ENCODE measurements at places on chromosomes 4 and X.

- DNase-seq, result no peak
Measured at GRCh38 chrX:118973389-118974087, 880 bp upstream of the LONRF3 start.

DNA sequence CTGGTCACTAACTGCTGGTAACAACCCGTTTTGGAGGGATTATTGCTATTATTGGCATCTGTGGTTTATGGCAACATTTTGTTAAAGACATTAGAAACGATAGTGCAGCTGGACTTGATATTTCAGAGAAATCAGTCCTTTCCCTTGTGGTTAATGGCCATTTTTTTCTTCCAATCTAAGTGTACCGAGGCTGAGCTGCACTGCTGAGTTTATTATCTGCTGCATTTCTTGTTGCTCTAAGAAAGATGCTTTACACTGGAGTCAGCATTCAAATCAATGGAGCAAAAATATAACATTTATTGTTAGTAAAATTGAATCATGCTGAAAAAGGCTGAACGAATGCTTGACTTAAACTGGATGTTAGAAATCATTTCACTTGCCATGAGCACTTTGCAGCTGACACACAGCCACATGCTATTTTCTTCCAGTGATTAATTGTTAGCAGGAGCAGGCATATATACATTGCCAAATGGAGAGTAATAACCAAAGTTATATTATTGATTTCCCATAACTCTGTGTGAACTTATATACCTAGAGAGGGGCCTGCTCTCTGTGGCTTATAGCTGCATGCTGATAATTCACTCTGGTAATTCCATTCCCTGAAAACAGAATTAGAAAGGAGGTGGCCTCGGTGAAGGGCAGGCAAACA lies 66.5 kb upstream of the TTC29 start:
- no peak for DNase-seq

GRCh38 chrX:103051260-103051789 lies 12.6 kb downstream of the BEX1 start:
- no peak for DNase-seq

DNA sequence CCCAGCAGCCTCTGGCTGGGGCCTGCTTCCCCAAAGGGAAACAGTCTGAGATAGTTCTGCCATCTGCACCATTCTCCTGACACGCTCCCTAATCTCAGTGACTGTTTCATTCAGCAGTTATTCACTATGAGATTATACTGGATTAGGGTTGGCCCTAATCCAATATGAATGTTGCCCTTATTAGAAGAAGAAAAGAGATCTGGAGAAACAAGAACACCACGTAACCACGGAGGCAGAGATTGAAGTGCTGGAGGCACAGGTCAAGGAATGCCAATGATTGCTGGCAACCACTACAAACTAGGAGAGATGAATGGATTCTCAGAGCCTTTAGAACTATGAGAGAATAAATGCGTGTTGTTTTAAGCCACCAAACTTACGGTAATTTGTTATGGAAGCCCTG lies 7.4 kb downstream of the ACOX3 start:
- peak; percentile 41 for DNase-seq

GRCh38 chr4:102994803-102995202 lies 24.7 kb downstream of the SLC9B1 start:
- no peak for DNase-seq

DNA sequence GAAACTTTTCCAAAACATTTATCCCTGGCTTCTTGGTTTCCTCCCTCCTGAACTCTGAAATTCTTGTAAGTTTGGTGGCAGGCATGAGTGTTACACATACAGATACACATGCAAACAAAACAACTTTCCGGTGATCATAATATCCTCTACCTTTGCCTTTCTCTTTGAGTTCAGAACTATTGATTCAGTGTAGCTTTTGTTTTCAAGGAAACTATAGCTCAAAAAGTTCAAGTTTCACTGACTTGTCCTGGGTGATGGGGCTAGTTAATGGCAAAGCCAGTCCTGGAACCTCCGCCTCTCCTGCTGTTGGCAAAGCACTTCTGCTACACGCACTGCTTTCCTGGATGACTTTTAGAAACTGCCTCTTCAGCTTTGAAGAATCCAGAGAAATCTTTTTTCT lies 177.3 kb upstream of the FAT1 start:
- DNase-seq, result no peak

DNA sequence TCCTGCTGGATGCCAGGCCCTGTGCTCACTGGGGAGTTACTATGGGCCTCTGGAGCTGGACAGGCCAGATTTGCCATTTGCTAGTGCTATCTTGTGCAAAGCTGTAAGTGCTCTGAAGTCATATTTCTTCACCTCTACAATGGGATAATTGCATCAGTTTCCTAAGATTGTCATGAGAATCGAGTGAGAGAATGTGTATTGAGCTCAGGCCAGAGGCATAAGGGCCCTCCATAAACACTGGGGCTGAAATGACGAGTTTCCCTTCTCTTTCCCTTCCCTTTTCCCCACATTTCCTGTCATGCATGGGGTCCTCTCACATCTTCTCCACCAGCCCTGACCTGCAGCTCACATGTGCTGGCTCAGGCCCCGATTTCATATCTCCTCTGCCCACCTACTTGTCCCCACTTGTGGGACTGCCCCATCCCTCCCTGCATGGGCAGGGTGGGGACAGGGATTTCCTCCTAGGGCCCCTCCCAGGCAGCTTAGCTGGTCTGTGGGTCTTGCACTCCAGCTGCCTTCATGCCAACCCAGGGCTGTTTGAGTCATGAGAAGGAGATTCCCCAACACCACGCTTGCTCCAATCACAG lies 358.8 kb downstream of the MID1IP1 start:
- DNase-seq, result no peak

- no peak for DNase-seq
Measured at GRCh38 chr4:74402692-74403456, 37.9 kb downstream of the EREG start.

DNA sequence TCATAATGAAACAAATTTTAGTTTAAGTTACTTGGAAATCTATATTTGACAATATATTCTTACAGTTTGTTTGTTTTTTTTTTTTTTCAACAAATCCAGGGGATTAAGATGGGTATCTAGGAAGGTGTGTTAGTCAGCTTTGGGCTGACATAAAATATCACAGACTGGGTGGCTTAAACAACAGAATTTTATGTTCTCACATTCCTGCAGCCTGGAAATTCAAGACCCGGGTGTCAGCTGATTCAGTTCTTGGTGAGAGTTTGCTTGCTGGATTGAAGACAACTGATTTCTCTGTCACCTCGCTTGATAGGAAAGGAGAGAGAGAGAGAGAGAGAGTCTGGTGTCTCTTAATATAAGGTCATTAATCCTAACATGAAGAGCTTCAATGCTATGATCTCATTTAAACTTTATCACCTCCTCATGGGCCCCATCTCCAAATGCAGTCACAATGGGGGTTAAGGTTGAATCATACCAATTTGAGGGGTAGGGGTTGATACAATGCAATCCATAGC lies 465.2 kb downstream of the CENPC start:
- DNase-seq, result no peak

GRCh38 chrX:68901519-68901918 lies 72.7 kb downstream of the EFNB1 start:
- DNase-seq, result no peak

GRCh38 chr4:177376024-177376423 lies 66.2 kb downstream of the AGA start:
- no peak for DNase-seq

GRCh38 chrX:47360423-47361179 lies 9.8 kb upstream of the ZNF157 start:
- no peak for DNase-seq

DNA sequence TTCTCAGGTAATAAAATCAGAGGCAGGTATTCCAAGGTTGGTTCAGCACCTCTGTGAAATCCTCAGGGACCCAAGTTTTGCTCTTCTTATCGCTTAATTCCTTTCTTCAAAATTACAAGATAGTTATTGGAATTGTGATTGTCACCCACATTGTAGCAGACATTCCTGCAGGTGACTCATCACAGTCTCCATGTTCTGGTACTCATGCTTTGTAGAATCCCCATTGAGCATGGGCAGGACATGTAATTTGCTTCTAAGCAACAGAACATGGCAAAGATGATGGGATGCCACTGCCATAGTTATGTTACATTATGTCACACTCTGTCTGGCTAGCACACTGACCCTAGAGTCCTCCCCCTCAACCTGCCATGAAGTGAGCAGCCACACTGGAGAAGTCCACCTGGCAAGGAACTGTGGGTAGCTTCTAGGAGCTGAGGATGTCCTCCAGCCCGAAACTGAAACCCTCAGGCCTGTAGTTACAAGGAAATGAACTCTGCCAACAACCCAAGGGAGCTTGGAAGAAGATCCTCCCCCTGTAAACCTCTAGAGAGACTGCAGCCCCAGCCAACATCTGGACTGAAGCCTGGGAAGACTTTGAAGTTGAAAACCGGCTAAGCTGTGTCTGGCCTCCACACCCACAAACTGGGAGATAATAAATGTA lies 58.3 kb upstream of the GUCY1A1 start:
- DNase-seq, result no peak

DNA sequence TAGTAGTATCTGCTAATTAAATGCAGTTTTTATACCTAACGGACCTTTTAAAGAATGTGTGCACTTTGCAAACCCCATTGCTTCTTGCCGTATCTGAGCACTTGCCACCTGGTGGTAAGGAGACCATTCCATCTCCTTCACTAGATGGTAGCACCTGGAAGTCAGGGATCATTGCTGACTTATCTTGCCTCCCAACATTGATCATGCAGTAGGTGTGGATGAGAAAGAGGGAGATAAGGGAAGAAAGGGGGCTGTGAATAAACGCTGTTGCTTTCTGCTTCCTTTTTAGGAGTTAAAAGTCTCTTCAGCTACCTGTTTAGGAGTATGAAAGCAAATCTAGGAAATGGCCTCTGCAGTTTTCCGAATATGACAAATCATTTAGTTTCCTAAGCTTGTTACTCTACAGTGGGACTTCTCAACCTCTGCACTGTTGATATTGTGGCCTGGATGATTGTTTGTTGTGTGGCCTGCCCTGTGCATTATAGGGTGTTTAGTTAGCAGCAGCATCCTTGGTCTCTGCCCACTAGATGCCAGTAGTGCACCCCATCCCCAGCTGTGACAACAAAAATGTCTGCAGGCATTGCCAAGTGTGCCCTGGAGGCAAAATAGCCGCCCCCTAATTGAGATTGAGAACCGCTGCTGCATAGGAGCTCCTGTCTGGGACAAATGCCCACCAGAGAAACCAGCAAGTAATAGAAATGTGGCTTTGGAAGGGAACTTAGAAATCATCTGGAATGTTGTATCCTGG lies 38.8 kb downstream of the GAB1 start:
- no peak for DNase-seq

GRCh38 chr4:113673450-113673849 lies 88.1 kb downstream of the CAMK2D start:
- no peak for DNase-seq

DNA sequence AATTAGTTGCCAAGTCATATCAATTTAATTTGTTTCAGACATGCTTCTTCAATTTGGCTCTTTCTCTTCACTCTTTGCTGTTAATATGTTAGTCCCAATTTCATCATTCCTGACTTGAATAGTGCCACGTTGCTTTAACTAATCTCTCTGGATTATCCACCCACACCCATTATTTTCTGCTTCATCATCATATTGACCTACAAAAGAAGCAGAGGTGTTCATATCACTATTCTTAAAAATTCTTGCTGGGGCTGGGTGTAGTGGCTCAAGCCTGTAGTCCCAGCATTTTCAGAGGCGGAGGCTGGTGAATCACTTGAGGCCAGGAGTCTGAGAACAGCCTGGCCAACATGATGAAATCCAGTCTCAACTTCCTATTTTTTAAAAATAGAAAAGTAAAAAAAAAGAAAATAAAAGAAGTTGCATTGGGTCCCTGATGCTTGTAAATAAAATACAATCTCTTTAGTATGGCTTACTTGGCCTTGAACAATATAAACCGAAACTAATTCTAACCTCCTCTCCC lies 65.7 kb upstream of the KCNIP4 start:
- no peak for DNase-seq

DNA sequence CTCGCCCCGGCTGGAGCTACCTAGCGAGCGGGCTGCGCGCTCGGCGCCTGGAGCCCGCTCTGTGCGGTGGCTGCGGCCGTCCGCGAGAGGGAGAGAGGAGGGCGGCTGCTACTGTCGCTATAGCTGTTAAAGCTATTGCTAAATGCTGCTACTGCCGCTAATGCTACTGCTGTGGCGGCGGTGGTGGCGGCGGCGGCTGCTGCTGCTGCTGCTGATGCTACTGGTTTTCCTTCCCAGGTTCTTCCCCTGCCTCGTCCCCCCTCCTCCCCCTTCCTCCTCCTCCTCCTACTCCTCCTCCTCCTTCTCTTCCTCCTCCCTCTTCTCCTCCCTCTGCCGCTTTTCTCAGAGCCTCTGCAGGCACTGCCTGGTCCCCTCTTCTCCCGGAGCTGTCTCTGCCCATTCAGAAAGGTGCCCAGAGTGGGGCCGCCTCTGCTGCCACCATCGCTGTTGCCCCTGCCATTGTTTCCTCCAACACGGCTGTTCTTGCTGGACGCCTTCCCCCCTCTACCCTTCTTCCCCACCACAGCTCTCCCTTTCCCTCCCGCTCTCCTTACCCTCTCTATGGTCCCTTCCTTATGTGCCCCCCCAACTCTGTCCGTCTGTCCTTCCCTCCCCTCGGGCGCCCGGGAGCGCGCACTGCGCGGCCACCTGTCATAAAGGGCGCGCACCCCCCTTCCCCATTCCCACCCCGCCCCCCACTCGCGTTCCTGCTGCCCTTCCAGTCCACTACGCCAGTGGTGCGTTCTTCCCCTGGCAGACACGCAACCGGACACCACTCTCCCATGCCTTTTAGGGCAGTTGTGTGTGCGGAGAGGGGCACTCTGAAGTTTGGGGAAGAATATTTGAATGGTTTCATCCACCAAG lies at the start of gene NEXMIF:
NEXMIF (minus strand) TSS at position 228 of the 864 bp plus-strand sequence.
- peak; percentile 22 for DNase-seq

DNA sequence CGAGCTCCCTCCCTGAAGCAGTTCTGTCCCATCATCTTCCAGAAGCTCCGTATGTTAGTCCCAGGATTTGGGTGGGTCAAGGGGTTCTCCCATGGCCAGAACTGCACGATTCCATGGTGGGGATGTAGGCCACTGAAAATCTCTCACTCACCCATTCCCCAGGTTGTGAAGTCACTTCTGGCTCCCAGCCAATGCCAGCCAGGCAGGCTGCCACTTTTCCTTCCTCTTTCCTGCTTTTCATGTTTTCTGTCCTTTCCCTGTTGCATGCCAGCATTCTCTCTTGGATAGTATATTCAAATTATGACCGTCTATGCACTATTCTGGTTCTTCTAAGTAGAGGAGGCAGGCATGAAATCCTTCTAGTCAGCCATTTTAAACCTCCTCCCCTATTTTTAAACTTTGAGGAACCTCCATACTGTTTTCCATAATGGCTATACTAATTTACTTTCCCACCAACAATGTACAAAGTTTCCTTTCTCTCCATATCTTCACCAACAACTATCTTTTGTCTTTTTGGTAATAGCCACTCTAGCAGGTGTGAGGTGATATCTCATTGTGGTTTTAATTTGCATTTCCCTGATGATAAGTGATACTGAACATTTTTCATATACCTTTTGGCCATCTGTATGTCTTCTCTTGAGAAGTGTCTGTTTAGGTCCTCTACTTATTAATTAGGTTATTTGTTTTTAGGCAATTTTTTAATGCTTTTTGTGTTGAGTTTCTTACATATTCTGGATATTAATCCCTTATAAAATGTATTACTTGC lies 182.1 kb upstream of the TET2 start:
- DNase-seq, result no peak
